ENCODE measurements at places on chromosomes 11 and 22.

DNA sequence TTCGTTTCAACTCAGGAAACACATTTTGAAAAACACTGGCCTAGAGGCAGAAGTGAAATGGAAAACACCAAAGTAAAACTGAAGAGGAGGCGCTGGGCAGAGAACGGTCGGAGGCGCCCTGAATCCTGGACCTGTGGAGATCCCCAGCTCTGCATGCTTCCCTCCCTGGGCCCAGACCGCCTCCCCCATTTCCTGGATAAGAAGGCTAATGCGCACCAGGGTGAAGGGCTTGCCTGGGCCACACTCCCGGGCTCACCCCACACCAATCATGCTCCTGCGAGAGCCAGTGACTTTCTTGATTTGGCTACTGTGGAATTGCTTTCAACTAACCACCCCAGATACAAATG is 167.1 kb downstream of the CRYBB2 start:
- no peak for DNase-seq

- DNase-seq, result no peak
Observed at GRCh38 chr11:118438314-118438931, 2.1 kb downstream of the KMT2A start.

DNA sequence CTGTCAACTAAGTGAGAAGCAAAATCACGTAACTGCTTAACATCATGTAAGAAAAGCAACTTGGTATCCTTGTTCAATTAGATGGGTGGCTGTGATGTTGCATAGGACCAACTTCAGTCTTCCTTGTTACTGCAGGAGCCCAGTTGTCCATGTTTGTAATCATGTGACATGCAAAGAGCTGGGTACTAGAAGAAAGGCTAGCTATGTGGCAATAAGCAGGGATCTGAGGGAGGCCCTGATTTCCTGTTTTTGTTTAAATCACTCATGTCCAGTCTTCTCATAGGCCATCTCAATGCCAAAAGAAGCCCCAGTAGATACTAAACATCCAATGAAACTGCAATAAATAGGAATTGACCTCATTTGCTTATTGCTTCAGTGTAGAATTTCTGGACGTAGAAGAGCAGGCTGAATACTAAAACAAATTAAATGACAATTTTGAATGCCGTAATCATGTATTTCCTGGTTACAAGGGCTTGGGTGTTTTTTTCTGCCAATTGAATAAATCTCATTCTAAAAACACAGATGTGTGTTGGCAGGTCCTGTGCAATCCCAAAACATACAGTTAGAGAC is 140.8 kb upstream of the ARHGAP20 start:
- DNase-seq, result no peak

DNA sequence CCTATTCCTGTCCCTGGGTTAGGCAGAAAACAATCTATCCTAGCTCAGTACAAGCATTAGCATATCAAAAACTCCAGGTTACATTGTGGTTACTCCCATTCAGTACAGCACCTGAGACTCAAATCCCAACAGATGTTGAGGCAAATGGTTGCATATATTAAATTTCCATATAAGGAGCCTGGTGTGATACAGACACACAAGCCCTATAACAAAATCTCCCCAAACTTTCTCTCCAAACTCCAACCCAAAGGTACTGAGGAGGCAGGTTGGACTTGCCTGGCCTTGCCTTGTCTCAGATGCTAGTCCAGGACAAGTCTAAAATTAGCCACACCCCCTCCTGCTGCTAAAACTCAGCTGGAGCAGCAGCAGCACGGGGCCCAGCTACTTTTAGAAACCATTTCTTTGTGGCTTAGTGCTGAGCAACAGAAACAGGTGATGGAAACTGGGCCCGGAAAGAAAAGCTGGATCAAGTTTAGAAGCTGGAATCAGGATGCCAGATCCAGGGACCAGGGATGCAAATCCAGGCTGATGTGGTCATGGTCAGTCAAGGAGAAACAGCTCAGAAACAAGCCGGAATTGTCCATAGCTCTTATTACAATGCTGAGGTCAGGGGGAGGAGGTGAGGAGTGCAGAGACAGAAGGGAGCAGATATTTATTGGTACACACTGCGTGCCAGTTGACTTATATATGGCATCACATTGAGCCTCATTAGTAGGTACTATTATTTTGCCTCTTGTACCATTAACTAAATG is 73.7 kb upstream of the AMOTL1 start:
- no peak for DNase-seq

DNA sequence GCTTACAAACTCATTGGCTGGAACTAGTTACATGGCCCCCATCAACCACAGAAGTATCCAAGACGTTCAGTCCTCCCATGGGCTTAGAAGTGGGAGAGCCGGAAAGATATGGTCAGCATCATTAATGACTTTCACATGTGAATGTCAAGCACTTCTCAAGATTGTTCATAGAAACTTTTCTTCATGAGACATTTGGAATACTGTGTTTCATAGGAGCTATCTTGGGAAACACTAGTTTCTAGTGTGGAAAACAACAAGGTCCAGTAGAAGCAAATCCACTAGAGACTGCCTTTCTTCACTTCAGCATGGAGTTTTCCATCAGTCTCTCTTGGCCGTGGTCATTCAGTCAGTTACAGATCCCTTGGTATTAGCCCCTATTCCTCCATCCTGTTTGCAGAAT is 160.9 kb downstream of the C11orf91 start:
- DNase-seq, result no peak

DNA sequence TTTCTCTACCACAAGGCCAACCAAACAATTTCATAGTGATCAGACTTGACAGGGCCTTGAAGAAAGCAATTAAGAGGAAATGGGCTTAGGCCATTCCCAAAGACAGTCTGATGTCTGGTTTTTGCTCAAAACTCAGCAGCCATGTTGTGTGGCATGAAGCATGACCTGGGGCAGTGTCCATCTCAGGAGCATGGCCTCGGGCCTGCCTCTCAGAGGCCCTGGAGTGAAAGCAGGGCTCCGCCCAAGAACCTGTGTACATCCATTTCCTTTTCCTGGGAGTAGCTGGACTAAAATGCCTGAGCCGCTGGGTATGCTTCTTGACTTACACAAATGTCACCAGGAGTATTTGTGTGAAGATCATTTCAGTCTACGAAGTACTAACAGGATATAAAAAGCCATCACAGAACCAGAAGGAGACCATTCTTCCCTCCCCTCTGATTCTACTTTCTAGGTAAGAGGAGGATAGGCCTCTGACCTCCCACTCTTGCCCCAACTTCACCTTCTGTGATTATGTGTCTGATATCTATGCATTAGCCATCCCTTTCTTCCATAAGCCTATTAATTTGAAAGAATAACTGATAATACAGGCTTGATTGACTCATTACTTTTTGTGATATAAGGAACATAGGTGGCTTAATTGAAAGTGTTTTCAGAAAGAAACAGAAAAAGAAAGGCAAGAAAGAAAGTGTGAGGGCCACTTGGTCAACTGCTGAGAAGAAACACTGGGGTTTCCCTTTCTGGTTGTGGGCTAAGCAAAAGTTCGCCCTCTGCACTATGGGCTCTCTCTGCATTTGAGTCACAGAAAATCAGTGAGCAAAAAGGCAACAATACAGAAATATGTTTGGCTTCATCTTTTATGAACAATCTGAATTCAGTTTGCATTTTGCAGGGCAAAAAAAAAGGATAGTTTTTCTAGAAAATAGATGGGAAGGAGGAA is 188.6 kb upstream of the MTMR2 start:
- no peak for DNase-seq

DNA sequence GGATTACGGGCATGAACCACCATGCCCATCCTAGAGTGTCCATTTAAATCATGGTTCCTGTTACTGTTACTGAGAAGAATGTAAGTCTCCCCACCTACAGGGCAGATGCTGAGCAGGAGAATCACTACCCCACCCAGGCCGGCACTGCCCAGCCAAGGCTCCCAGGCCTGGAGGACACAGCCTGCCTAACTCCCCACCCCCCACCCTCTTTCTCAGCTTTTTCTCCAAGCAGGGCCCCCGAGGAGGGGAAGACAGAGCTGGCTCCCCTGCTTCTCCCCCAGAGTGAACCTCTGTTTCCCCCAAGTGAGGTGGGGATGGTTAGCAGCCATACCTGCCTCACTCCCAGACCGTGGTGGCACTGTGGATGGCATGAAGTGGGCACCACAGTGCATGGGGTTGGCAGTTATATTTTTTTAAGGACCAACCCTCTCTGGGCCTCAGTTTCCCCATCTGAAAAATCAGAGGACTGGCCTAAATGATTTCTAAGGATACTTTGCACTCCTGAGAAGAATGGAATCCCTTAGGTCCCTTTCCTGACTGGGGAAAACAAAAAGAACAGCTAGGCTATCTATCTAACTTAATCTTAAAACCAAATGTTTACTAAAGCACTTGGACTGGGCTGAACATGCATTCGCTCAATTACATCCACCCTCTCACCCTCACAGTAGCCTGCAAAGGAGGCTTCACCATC is 5.0 kb downstream of the CBX7 start:
- no peak for DNase-seq

DNA sequence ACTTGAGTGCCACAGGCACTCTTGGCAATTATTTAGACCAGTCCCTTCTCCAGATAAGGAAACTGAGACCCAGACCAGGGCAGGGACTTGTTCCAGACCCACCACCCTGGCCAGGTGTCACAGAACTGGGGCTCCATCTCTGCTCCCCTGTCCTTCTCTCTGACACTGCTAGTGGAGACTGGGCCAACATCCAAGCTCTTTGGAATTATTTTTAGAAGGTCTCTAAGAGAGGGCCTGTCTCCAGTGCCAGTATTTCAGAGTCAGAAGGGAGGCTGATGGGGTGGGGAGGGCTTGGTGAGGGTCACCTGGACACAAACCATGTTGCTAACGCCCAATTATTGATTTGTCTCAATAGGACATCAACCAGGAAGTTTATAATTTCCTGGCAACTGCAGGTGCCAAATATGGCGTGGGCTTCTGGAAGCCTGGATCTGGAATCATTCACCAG is 32.7 kb downstream of the POLR3H start:
- no peak for DNase-seq

- no peak for DNase-seq
Observed at GRCh38 chr22:18048441-18048898, 24.1 kb upstream of the MICAL3 start.
